Stimulated activated naive CD8-positive, alpha-beta T cell treated with anti-CD3 and anti-CD28 coated beads, Interleukin-15, amount 100 ng/mL, for 72 hours (primary cell): ENCODE measurements at places on chromosomes 11 and 22.
A peak's percentile ranks its signal among the peaks of the same experiment; 100 is the strongest.

GRCh38 chr11:59207988-59208451 lies 4.7 kb downstream of the MPEG1 start:
- DNase-seq = peak; percentile 46

DNA sequence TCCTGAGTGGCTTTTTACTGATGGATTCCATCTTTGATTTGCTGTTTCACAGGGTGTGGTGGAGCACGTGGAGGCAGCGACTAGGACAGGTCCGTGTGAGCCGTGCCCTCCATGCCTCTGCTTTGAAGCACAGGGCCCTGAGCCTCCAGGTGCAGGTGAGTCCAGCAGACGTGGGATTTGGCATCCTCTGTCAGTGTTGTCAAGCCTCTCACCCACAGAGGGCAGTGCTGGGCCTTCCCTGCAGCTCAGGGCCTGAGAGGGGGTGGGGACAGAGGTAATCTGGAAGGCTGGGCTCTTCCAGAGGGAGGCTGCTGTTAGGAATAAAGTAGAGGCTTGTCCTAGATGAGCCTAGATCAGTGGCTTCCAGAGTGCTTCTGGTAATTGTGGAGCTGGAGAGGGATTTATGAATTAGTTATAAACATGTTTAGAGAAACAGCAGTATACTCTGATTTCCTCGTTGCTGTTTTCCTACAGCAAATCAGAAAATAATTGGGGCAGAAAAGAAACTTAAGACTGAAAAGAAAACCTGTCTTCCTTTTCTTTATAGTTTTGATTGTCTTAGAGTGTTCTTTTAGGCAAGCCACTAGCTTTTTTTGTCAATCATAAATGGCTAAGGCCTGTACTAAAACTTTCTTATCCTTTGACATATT lies 65.0 kb downstream of the SFI1 start:
- DNase-seq = peak; percentile 53

GRCh38 chr22:42611051-42611450 lies 3.6 kb downstream of the POLDIP3 start:
- DNase-seq = no peak

DNA sequence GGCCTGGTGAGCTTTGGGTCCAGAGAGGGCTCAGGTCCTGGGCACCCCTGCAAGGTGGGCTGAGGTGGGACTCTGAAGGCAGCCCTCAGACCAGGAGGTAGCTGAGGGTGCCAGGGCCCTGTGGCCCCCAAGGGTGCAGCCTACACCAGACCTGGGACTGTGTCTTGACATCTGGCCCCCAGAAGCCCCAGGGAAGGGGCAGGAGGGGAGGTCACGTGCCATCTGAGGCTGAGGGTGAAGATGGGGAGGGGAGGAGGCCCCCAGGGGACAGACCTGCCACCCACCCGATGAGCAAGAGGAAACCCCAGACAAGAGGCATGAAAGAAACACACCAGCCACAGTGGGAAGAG lies 520.2 kb downstream of the BRD1 start:
- no peak for DNase-seq

GRCh38 chr11:18046116-18046777 lies at the start of gene TPH1:
TSS of gene TPH1 (minus strand) at chr11:18046269. CDS start at chr11:18040762, 5,507 bp downstream.
- DNase-seq = no peak

DNA sequence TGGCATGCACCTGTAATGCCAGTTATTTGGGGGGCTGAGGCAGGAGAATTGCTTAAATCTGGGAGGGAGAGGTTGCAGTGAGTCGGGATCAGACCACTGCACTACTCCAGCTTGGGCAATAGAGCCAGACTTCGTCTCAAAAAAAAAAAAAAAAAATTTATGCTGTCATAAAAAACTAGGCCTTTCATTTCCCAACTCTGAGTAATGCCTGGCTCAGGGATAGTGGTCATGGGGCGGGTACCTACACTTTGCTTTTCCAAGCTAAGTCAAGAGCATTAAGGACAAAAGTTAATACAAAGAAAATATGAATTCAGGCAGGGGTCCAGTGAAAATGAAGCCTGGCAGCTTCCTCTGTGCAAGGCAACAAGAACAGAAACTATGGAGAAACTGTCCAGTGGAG lies 16.3 kb downstream of the CPSF7 start:
- DNase-seq = no peak

DNA sequence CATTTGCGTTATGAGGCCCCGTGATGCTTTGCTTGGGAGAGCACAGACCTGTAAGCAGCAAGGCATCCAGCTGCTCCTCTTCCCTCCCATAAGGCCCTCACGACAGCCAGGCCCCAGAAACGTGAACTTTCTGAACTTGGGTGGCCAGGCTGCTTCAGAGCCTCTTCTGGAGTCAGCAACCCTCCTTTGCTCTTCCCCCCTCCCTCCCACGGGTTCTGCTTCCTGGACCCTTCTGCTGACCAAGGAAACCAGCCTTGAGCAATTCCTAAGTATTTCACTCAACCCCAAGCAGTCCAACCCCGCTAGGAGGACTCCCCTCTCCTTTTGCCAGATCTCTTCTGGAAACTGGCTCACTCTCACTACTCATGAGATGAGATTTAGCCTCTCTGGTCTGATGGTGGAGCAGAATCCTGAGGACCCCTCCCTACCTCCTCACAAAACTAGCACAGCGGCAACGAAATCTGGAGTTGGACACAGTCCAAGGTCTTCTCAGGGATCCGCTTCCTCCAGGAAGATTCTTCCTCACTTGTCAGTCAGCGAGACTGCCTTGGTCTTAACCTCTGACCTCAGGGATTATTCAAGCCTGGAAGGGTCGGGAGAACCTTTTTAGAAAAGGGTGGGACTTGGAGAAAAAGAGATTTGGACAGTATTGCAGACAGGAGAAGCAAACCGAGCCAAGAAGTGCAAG lies 86.2 kb downstream of the UBASH3B start:
- DNase-seq = no peak

- DNase-seq = no peak
These were observed 30.7 kb downstream of the ARHGAP1 start for GRCh38 chr11:46669711-46670139.

GRCh38 chr22:22546490-22546889 lies 12.6 kb downstream of the PRAME start:
- DNase-seq = no peak

GRCh38 chr22:40243891-40244290 lies 66.2 kb downstream of the TNRC6B start:
- DNase-seq = no peak

DNA sequence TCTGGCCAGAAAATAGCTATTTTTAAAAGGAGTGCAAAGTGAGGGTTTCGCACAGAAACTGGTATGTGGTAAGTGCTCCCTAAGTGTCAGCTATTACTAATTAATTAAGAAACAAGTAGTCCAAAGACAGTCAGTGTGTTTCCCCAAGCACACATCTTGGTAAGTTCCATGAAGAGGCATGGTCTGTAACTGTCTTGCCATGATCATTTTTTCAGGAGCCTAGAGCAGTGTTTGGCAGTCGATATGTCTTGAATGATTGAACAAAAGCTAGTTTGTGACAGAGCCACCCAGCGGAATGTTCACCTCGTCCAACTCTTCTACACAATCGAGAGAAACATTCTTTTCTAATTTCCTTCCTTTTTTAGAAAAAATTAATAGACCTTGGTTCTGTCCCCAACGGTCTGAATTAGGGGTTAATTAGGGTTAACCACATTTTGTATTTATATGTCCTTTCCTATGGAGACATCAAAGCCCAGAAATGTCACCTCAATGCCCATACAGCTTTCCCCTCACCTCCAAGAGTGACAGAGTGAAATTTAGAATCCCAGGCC lies 57.6 kb upstream of the FTH1 start:
- DNase-seq = peak; percentile 1

- DNase-seq = peak; percentile 81
These were observed 26.9 kb upstream of the CD82 start for GRCh38 chr11:44538375-44539054.

DNA sequence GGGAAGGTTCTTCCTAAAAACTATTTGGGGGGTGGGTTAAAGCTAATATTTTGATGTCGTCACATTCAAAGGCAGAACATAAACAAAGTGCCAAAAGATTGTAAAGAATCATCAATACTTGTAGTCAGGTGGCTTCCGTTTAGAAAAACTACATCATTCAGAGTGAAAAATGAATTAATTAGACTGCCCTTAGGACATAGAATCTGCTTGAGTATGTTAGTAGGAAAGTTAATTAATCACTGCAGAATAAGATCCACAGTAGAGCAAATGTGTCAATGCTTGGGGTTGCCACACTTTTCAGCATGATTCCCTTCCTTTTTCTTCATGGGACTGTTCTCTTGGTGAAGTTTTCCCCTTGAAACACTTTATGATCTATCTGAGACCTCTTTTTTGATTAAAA lies 166.8 kb upstream of the MTNR1B start:
- DNase-seq = no peak

GRCh38 chr11:126114486-126115126 lies 51.9 kb upstream of the CDON start:
- DNase-seq = no peak

- DNase-seq = no peak
These were observed 24.5 kb downstream of the DUSP8 start for GRCh38 chr11:1547467-1548098.

- no peak for DNase-seq
These were observed 158.4 kb downstream of the TEAD1 start for GRCh38 chr11:12832480-12833224.

GRCh38 chr22:49628391-49629260 lies 199.0 kb downstream of the BRD1 start:
- no peak for DNase-seq

DNA sequence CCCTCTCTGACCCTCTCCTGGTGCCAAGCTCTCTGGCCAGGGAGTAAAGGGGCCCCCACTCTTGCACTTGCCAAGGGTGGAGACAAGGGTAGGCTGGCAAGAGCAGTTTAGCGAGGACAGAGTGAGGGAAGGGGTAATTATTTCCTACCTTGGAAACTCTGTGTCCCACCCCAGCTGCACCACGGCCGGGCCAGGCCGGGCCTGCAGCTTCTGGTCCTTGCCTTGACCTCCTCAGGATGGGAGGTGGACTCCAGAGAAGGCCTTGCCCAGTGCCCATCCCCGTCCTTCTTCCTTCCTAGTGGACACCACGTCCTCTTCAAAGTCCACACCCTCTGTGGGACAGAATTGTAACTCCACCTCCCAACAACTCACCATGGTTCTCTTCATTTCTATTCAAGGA lies 18.4 kb upstream of the OSBPL5 start:
- DNase-seq = no peak

- no peak for DNase-seq
These were observed 81.9 kb downstream of the UVRAG start for GRCh38 chr11:75896843-75897419.

DNA sequence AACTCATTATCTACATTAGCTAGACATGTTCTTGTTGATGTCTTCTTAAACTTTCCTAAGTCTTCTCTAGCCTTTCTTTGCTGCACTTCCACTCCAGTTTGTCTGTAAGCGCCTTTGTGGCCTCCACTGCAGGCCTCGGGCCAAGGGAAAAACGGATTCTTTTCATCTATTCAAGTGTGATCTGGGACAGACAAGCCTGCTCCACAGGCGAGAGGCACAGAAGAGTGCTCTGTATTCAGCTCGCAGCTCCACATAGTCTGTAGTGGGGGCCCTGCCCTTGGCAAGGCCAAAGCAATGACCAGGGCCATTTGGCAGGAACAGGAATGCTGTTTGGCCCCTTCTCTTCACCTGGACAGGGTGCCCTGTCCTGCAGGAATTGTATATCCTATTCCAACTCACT lies 84.1 kb upstream of the BARX2 start:
- DNase-seq = no peak

- DNase-seq = no peak
These were observed 63.4 kb downstream of the RCN1 start for GRCh38 chr11:32154275-32154674.

DNA sequence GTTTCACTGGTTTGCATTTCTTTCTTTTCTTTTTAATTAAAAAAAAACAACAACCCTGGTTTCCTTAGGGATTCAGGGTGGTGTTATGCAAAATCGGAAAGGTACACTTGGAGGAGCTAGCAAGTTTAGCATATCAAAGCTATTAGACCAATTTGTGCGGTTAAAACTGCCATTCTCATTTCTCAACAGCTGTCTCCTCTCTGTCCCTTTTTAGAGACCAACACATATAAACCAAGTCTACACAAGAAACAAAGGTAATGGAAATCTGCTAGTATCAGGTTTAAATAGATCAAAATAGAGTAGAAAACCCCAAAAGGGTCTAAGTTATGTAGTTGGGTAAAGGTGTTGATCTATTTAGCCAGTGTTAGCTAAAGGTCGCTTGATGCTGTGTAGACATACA lies 1.7 kb upstream of the SESN3 start:
- no peak for DNase-seq

- DNase-seq = no peak
These were observed 352.2 kb upstream of the CTSC start for GRCh38 chr11:88689548-88690240.

GRCh38 chr11:126284829-126285228 lies 1.9 kb downstream of the TIRAP start:
- DNase-seq = peak; percentile 86

DNA sequence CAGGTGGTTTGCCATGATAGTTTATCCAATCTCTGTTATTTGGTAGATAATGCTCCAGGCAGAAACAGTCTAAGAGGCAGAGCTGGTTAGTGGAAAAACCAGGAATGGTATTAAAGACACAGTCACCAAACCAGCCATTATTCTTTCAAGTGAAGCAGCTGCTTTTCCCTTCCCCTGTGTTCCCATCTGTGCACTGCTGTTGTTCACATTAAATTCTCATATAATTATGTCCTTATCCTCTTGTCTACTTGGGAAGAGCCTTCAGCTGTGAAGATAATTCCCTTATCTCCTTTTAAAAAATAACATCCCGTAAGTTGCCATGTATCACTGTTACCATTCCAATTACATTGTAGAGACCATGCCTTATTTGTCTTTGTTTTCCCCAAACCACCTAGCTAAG lies 5.2 kb upstream of the TBCEL start:
- no peak for DNase-seq

DNA sequence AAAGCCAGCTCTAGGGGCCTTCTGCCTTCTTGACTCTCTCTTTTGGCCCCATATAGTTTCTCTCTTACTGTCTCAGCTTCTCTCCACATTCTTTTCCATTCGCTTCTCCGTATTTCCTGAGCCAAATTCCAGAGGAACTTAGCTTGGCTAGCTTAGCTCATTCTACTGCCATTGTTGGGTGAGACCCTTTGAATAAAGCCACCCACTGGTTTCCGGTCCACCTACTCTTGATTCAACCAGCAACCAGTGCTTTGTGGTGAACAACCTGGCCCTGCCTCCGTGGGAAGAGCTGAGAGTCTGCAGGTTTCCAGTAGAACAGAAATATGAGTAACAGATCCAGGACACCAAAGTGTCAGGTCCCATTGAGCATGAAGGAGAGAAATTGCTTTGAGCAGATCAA lies 81.3 kb upstream of the ARHGAP20 start:
- DNase-seq = no peak

DNA sequence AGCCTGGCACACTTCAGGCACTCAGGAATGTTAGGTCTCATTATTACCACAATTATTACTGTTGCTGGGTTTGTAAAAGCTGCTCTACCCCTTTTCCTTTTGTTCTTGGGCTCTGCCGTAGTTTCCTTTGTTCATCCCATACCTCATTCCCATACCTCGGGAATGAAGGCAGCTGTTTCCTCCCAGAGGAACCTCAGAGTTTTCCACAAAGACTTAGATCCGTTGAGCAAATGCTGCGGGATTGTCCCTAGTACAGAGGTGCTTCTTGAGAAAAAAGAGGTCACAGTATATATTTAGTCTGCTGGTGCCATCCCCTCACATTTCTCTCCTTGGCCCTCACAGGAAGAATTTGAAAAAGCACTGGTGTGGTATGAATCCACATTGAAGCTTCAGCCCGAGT lies 134.7 kb downstream of the TTC17 start:
- DNase-seq = no peak
